ENCODE measurements at places on chromosomes 4 and X.

DNA sequence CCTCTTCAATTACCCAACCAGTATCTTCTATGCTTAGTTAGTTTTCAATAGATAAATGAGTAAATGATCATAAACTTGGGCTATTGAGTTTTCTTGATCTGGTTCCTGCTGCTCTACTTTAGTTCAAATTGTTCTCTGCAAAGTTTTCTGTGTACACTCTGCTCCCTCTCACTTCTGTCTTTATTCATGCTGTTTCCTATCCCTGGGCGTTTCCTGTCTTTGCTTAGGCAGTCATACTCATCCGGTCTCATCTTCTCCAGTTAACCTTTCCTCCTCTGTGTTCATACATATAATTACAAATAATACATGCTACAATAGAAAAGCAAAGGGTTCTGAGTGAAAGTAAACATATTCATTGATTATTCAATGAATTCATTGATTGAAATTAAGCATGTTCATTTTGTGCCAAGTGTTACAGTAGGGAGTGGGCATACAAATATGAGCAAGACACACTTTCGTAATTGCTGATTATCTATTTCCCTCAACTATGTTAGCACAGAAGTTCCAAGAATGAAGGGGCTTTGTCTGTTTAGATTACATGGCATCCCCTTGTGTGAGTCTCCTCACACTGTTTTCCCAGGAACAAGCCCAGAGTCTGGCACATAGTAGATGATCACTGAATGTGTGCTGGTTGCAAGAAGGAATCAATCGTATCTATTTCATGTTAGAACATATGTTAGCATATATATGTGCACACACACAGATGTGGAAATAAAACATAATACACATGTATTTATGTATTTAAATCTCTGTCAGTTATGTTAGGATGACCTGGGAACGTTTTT lies 1.1 kb downstream of the RAB39B start:
- peak; percentile 13 for DNase-seq

GRCh38 chr4:3822230-3822947 lies 56.2 kb downstream of the ADRA2C start:
- no peak for DNase-seq

GRCh38 chrX:13397878-13398818 lies 78.3 kb upstream of the ATXN3L start:
- peak; percentile 2 for DNase-seq

GRCh38 chr4:153083447-153083947 lies 120.7 kb upstream of the TRIM2 start:
- DNase-seq, result peak; percentile 46

DNA sequence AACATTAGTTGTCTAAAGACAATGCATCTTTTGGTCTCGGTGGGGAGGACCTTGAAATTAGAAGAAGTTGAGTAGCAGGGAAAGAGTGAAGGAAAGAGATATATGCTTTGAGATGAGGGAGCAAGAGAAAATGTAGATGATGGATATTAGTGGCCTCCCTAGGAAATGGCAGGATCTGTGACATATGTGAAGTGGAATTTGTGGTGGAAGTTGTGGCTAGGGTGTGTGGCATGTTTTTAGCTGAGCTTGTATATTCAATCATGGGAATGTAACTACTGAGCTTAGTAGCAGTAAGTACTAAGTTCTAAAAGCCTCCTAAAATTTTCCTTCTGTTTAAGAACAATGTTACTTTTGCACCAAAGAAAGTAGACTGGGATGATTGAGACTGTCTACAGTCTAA lies 382.8 kb upstream of the CTSO start:
- no peak for DNase-seq

GRCh38 chrX:112889400-112889799 lies 48.8 kb upstream of the AMOT start:
- no peak for DNase-seq

DNA sequence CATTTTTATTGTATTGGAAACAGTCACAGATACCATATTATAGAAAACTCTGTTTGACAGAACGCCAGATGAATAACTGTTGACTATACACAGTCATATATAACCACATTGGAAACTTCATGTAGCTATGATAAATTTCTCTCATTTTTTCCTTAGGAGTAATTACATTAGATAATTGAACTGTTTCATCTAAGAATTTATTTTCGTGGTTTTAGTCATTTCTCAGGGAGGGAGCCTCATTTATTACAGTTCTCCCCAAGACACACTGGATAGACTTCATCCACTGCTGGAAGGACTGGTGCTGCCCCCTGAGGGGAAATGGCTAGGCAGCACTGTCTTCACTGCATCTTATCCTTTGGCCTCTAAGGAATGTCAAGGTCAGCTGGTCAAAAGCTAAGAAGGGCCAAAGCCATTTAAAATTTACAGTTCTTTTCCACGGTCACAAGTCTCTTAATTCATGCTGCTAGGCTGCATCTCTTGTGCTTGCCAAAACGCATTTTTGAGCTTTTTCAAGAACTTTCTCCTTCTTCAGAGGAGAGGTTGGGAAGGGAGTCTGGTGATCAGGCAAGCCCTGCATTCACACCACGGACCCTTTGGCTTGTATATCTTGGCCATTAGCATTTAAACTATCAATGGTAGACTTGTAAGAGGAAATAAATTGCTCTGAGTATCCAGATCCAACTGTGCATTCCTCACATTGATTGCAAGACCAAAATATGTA lies 145.1 kb downstream of the CBR4 start:
- no peak for DNase-seq

GRCh38 chr4:152937336-152938236 lies 1.5 kb downstream of the FHDC1 start:
- no peak for DNase-seq

GRCh38 chrX:146887020-146887419 lies 72.5 kb upstream of the CXorf51A start:
- no peak for DNase-seq

DNA sequence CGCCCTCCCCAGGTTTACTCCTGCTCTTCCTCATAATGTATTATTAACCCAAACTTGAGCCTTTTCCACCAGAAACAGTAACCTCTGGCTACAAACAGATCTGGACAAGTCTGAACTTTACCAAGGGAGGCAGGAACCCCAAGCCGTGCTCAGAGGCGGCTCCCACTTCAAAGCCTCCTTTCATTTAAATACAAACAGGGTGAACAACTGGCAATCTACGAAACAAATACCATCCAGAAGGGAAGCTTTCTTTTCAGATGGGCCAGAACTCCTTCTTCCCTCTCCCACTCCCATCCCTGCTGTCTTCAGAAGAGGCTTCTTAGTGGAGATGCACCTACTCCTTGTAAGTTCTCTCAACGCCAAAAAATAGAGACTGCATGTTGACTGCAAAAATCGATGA lies 2.1 kb upstream of the GPC4 start:
- no peak for DNase-seq

GRCh38 chr4:102585329-102585728 lies 84.2 kb downstream of the NFKB1 start:
- no peak for DNase-seq

DNA sequence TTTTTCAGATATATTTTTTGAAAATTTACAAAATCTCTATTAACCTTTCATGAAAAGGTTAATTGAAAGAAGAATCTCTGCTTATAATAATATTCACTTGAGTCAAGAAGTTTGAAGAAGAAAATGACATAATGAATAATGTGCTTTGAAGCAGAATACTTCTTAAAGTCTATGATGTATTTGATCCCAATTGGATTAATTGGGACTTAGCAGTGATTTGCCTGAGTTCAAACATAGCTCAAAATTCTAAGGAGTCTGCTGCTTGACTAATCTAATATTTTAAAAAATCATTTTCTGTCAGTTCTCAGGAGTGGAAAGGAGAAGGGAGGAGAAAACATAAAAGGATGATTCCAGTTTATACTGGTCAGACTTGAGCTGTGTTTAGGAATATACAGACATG lies 1150.4 kb upstream of the INTU start:
- DNase-seq, result no peak

DNA sequence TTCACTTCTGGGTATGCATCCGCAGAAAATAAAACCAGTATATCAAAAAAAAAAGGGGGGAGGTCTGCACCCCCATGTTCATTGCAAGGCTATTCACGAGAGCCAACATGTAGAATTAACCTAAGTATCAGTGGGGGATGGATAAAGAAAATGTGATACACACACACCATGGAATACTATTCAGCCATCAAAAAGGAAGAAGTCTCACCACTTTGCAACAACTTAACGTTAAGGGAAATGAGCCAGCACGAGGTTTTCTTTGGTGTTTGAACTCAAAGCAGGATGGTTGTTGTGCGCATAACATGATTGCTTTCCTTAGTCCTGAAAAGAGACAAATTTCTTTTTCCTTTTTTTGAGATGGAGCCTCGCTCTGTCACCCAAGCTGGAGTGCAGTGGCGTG lies 222.7 kb downstream of the SHOX start:
- no peak for DNase-seq

DNA sequence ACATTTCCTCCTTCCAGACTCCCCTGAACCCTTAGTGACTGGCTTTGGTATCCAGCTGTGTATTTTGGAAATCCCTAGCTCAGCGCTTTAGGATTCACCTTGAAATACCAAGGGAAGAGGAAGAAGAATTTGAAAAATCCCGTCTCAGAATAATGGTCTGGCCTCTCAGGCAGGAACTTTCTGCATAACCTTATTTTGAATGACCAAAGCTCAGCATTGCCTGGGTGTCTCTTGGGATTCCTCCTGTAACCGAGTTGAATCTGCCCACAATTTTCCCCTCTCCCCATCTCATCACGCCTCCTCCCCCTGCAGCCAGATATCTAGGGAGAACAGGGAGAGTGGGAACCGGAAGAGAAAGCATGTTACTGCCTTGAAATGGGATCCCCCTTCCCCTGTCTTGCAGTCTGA lies 116.2 kb downstream of the SMIM20 start:
- no peak for DNase-seq

GRCh38 chrX:35340465-35340864 lies 397.9 kb downstream of the FAM47B start:
- DNase-seq, result no peak

GRCh38 chr4:109916027-109916409 lies 3.3 kb downstream of the EGF start:
- DNase-seq, result no peak

DNA sequence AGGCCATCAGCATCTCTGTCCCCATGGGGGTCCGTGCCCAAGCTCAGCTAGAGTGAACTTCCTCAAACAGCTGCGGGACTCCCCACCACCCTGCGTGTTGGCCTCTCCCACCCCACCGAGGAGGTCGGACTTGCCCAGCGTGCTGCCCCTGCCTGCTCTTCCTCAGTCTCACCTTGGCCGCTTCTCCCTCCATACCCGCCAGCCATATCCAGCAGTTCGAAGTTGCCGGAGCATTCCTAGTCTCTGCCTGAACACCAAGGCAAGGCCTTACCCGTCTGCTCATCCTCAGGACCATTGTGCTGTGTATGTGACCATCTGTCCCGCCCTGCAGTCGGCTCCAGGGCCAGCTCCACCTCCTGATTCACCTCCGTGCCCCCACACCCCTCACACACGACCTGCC lies 84.5 kb downstream of the WFS1 start:
- no peak for DNase-seq

DNA sequence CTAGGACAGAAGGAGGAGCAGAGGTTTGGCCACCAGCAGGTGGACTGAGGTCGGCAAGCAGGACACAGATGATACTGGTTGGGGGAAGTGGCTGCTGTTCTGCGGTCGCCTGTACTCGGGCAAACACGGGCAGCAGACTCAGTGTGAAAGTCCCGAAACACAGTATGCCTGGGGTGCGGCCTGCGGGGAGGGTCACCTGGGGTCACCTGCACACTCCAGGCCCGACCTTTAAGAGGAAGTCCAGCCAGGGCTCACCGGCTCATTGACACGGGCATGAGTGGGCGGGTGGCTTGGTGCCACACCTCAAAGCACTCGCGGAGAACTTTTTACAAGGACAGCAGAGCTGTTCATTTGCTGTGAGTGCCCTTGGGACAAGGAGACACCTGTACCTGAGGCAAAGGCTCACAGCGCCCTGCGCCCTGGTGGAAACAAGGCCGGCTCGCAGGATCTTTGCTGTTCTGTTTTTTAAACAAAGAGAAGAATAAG lies 71.5 kb upstream of the MXD4 start:
- no peak for DNase-seq

DNA sequence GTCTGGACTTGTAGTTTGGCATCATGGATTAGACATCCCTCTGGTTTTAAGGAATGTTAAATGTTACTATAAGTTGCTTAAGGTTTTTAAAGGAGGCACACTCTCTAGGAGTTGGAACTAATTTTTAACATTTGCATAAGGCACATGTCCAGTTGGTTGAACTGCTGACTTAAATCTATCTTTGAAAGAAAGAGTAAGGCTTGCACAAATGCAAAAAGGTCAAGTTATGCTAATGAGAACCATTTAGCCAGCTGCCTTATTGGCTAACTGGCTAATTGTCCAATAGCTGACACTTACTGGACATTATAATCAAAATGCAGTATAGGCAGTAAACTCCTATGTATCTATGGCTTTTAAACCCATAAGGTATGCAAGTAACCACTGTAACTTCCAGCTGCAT lies 206.1 kb upstream of the TTC29 start:
- DNase-seq, result no peak

DNA sequence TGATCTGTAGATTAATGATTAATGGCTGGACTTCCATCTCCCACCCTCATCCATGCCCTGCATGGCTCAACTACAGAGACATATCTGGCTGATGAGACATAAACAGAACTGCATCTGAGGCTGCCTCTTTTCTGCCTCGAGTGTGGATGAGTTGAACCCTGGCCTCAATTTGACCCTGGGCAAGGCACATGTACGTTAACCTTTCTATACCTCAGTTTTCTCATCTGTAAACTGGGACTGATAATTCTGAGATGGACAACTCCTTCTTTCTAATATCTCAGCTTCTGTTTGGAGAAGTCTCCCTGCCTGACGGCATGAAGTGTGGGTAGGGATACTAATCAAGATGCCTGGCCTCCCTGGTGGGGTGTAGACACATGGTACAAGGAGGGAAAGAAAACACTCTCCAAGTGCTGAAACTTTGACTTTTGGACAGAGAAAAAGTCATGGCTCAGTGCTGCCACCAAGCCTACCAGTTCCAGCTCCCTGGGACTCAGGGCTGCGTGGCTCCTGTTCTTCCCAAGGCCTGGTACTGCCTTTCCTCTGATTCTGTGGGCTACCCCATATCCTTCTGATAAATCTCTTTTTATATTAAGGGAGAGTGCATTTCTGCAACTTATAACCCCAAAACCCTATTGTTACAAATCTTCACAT lies 64.4 kb downstream of the HAUS3 start:
- DNase-seq, result no peak

DNA sequence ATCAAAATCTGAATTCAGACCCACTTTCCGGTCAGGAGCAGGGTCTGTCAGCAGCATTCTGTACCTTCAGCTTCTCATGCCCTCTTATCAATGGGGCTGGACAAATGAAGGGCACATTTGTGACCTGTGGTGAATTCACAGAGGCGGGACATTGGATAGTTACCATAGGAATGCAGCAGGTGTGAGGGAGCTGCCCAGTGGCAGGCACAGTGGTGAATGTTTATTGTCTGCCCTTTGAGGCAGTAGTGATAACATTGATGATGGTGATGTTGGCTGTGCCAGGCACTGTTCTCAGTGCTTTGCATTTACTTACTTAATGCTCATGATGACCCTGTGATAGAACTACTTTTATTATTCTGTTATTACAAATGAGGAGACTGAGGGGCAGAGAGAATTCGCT lies 101.2 kb upstream of the KIT start:
- no peak for DNase-seq
